ENCODE measurements at places on chromosomes 16 and 17.

GRCh38 chr17:82228278-82228841, 482 bp upstream of the SLC16A3 start:
- DNase-seq, result peak; percentile 26

GRCh38 chr17:17626151-17626805, 34.8 kb upstream of the PEMT start:
- DNase-seq, result no peak

DNA sequence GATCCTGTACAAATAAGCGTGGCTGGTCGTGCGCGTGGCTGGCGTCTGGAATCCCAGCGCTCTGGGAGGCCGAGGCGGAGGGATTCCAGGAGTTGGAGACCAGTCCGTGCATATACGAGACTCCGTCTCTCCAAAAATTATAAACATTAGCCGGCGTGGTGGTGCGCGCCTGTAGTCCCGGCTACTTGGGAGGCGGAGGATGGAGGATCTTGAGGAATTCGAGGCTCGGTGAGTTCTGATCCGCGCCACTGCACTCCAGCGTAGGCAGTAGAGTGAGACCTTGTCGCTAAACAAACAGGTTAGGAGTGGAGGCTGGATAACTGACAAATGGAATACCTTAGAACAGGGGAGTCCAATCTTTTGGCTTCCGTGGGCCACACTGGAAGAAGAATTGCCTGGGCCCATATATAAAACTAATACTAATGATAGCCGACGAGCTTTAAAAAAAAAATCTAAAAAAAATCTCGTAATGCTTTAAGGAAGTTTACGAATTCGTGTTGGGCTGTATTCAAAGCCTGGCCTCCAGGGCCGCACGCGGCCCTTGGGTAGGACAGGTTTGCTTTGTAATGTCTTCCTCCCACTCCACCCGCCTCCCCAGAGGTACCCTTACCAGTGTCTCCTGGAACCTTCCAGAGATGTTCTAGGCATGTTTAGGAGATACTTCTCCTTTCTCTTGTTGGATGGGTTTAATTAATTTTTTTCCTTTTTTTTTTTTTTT, 909 bp upstream of the RSL1D1 start:
- no peak for DNase-seq

DNA sequence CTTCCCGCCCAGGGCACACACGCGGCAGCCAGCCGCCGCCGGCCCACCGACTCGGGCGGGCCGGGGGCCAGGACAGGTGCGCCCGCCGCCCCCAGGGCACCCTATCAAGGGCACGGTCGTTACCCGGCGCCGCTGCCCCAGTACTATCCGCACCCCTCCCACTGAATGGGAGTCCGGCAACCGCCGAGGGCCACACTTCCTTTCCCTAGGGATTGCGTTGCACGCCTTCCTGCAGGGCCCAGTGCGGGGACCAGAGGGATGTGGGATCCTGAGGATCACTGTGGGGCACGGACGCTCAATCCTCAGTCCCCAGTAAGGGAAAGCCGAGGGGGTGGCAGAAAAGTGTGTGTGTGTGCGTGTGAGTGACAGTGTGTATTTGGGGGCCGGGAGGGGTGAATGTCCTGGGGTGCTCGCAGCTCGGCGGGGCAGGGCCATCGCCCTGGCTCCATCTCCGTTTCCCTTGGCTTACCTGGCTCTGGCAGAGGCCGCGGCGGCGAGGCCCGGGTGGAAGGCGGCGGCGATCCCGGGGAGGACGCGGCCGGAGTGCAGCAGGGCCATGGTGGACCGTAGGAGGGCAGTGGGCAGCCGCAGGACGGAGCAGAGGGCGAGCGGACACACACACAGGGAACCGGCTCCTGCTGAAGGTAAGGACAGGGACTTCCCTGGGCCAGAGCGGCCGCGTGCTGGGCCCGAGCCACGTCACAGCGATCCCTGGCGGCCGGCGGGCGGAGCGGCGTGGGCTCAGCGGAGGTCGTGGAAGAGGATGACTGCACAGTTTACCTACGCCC, at the start of gene GOT2:
TSS of gene GOT2 (minus strand) at position 646 of the 788 bp plus-strand sequence. CDS start at position 558, 88 bp downstream.
- DNase-seq, result peak; percentile 81

DNA sequence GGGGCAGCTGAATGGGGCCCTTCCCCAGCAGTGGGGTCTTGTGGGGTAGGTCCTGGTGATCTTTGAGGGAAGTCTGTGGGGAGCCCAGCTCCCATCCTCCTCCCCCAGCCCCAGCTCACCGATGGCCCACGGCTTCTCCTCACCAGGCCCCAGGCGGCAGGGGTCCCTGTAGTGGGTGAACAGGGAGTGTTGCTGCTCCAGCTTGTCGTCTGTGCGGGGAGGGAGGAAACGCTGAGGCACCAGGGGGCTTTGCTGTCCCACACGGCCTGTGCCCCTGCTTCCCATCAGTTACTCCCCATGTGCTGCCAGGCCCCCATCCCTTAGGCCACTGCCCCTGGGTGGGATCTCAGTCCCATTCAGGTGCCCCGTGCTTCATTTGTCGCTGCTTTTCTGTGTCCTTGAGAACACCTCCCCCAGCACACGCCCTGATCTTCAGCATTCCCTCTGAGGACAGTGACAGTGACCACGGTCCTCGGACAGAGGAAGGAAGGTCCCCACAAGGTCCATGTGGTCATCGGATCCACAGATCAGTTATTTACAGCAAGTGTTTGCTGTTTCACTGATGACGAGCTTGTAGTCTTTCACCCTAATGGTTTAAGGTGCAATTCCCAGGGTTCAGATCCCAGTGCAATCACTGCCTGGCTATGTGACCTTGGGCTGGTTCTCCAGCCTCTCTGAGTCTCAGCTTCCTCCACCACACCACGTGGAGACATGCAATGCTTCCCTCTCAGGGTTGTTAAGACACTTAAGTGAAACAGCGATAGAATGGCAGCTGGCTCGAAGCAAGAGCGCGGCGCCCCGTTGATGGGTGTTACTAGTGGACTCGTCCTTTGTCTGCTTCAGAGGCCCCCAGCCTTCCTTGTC, 53.1 kb downstream of the PRMT7 start:
- no peak for DNase-seq

GRCh38 chr17:61353615-61354014, 46.0 kb upstream of the TBX2 start:
- no peak for DNase-seq

- DNase-seq, result no peak
Measured at GRCh38 chr16:79362300-79362970, 238.1 kb downstream of the MAF start.

DNA sequence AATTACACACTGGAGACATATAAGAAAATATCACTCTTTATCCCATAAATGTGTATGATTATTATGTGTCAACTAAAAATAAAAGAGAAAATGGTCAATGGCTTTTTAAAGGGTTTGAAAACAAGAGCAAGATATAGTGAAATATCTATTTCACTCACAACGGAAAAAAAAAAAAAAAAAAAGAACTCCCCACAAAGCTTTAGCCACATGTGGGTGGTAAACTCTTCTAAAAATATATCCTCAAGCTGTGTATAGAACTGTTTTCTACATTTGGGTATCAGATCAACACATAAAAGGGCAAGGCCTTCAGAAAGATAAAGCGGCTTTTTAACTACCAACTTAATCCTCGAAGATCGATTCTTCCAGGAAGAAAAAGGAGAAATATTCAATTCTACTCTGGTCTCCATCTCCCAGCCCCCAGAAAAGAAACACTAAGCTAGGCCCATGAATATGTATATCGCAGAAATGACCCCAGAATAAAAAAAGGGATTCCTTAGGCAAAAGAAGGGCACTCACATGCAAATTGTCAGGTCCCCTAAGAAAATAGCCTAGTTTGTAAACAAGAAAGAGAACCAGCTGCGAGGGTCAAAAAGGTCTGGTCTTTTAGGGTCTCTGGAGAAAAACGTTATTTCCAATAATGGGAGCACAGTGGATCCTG, 4.4 kb downstream of the LITAF start:
- DNase-seq, result no peak

GRCh38 chr17:66087073-66087472, 104.9 kb downstream of the CEP112 start:
- no peak for DNase-seq

DNA sequence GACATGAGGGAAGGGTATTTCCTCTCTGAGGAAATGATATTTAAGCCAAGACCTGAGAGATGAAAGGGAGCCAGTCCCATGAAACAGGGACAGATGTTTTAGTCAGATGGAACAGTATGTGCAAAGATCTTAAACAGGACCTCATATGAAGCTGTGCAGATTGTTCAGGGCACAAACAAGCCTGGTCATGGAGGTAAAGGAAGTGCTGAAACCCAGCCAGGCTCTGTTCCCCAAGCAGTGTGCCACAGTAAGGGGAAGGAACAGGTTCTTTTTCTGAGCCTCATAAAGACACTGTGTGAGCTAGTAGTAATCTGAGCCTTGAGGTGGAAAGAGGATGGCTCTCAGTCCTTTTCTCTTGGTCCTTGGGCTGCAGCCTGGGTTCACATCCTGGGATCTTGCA, 159.9 kb downstream of the ANKFN1 start:
- no peak for DNase-seq

DNA sequence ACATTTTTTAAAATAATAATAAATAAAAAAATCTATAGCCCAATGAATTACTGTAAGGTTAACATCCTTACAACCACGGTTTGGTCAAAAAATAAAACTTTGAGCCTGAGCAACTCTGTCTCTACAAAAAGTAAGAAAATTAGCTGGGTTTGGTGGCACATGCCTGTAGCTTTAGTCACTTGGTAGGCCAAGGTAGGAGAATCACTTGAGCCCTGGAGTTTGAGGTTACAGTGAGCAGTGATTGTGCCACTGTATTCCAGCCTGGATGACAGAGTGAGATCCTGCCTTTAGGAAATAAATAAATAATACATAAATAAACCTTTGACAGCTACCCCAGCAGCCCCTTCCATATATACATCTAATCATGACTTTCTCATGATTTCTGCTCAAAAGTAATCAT, 26.9 kb upstream of the PHAF1 start:
- no peak for DNase-seq

DNA sequence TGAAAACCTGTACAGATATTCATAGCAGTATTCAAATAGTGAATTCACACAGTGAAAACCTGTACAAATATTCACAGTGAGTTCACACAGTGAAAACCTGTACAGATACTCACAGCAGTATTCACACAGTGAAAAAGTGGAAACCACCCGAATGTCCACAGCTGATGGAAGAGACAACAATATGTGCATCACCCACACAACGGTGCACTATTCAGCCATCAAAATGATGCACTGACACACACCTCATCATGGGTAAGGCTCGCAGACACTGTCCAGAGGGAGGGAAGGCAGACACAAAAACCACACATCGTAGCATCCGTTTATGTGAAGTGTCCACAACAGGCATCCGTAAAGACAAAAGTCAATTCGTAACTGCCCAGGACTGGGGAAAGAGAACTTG, 100.9 kb downstream of the VPS53 start:
- no peak for DNase-seq

DNA sequence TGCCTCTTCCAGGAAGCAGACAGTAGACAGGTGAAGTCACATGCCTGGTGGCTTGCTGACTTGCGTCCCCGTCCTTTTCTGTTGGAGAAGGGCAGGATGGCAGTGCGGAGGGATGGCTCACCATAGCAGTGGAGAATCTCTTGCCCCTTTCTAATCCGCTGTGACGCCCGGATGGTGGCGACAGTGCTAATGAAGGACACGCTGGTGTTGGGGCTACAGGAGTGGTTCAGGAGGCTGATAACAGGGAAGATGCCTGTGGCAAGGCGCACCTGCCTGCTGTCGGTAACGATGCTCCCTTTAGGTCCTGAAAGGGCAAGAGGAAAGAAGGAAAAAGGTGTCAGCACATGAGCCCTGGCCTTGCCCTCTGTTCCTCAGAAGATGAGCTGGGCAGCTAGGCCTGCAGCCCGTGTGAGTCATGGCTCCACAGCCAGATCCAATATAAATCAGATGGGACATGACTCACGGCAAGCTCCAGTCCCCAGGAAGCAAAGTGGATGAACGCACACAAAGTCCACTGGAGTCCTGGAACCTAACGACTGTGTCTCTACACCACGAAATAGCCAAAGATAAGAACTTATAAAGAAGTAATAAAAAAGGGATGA, 25.5 kb downstream of the SERPINF1 start:
- DNase-seq, result no peak

GRCh38 chr16:1945559-1946391, 2.8 kb upstream of the MSRB1 start:
- DNase-seq, result no peak

DNA sequence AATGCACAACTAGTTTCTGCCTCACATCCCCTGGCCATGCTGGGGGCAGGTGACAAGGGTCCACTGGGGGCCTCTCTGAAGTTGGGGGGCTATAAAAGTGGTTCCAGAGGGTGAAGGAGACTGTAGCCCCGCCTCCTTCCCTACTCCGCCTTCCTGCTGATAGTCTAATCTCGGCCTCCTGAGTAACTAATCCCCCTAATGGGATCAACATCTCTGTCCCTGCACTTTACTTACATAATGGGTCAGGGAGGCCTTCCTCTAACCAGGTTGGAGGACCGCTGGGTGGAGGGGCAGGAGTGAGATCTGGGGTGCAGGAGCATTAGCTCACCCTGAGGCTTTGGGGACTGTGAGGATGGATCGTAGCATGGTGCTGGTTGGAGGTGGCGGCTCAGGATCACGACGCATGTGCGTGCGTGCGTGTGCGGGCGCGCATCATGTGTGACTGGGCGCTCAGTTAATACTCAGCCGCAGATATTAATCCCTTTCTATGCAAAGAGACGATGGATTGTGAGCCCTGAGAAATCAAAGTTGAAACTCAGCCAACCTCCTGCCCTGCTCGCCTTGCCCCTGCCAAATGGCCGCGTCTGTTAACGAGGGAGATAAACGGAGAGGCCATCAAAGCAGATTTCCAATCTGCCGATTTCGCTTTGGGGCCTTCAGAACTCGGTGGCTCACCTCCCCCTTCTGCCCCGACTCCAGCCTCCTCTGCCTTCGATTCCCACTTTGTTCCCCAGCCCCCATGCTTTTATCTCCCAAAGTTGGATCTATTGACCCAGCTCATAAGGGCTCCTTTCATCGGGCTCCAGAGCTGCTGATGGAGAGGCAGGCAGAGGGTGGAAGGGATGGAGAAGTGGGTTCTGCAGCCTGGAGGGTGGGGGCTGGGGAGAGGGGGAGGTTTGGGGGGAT, 107.3 kb downstream of the SDK2 start:
- DNase-seq, result no peak

- DNase-seq, result no peak
Measured at GRCh38 chr16:22278441-22279230, 18.6 kb upstream of the POLR3E start.

DNA sequence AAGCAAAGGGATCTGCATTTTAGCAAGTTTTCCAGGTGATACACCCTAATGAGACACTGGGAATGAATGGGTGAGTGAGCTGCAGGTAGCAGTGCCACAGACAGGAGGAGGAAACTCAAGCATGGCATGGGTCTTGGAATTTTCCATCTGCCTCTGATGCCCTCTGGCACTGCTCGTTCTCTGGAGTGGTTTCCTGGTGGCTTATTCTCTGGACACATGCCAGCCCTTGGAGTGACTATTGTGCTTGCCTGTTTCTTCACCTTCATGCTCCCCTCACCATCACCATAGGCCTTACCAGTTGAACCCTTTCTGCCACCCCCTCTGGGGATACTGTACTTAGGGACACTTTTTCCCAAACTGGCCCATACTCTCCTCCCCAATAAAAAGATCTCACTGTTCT, 1.6 kb downstream of the COASY start:
- no peak for DNase-seq

GRCh38 chr16:19354371-19354770, 63.3 kb upstream of the TMC5 start:
- DNase-seq, result no peak

Data from activated T-cell treated with anti-CD3 and anti-CD28 coated beads for 24 hours (primary cell).